ENCODE measurements at places on chromosomes 12 and 14. TPM values are rescaled to one million over a fixed set of nuclear protein-coding genes. Genes with fewer than 3 reads are reported as not detected.

The EML5 gene
- 0.18 TPM for total RNA-seq

The NFKBIA gene
- 21.3 TPM for total RNA-seq

The TRIM9 gene
- 0.09 TPM for total RNA-seq

The LRRC43 gene
- not detected for total RNA-seq

The SMIM41 gene
- total RNA-seq, result not detected

The GLS2 gene
- not detected for total RNA-seq

The CLEC1B gene
- not detected for total RNA-seq

- peak; percentile 51 for DNase-seq
- no peaks in the 10 kb centered on the region for H3K36me3 ChIP-seq
- peaks cover 14% of the 10 kb centered on the region for H3K4me1 ChIP-seq
- H3K4me3 ChIP-seq, result no peak within 1 kb of the TSS
These were observed at the start of gene SDS for GRCh38 chr12:113403435-113404415. Gene SDS (minus strand): TSS chr12:113403887. CDS start chr12:113399708, 4,179 bp downstream.

DNA sequence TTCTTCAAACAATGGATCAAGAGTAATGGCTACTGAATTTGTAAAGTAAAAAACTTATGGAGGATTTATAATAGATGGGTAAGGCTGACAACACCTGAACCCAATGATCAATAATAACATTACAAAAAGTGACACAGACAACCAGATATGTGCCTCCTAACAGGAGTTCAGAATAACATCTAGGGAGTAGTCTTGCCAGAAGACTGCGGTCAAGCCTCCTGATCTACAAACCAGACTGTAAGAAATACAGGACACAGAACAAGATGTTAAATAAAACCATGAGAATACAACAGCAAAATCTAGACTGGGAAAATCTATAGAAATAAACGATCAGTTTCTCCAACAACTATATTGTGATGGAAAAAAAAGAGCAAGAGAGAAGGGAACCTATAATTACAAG is 262.6 kb upstream of the TMTC1 start:
- H3K36me3 ChIP-seq, result no peaks in the 10 kb centered on the region
- H3K27ac ChIP-seq, result no peak overlapping the region
- no peaks in the 10 kb centered on the region for H3K27me3 ChIP-seq
- DNase-seq, result no peak
- no peak overlapping the region for H3K4me3 ChIP-seq

DNA sequence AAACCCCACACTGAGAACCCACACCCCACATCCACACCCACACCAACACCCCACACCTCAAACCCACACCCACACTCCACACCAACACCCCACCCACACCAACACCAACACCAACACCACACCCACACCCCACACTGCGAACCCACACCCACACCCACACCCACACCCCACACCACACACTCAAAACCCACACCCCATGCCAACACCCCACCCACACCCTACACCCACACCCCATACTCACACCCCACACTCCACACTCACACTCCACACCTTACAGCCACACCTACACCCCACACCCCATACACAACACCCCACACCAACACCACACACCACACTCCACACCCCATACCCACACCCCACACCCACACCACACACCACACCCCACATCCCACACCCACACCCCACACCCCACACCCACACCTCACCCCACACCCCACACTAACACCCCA is 38.0 kb downstream of the TMEM120B start:
- no peaks in the 10 kb centered on the region for H3K27me3 ChIP-seq
- H3K4me3 ChIP-seq, result no peak overlapping the region
- DNase-seq, result no peak
- peaks cover 14% of the 10 kb centered on the region for H3K4me1 ChIP-seq

- H3K36me3 ChIP-seq, result no peaks in the 10 kb centered on the region
- H3K27ac ChIP-seq, result no peak overlapping the region
- H3K4me1 ChIP-seq, result peaks cover 46% of the 10 kb centered on the region
- H3K4me3 ChIP-seq, result no peak overlapping the region
- H3K27me3 ChIP-seq, result no peaks in the 10 kb centered on the region
These were observed 19.7 kb upstream of the LRTM2 start for GRCh38 chr12:1800401-1801302.

GRCh38 chr12:43154498-43155045 is 397.4 kb downstream of the ADAMTS20 start:
- no peak overlapping the region for H3K4me3 ChIP-seq
- DNase-seq, result no peak
- H3K27me3 ChIP-seq, result no peaks in the 10 kb centered on the region
- no peaks in the 10 kb centered on the region for H3K36me3 ChIP-seq
- H3K4me1 ChIP-seq, result no peaks in the 10 kb centered on the region

DNA sequence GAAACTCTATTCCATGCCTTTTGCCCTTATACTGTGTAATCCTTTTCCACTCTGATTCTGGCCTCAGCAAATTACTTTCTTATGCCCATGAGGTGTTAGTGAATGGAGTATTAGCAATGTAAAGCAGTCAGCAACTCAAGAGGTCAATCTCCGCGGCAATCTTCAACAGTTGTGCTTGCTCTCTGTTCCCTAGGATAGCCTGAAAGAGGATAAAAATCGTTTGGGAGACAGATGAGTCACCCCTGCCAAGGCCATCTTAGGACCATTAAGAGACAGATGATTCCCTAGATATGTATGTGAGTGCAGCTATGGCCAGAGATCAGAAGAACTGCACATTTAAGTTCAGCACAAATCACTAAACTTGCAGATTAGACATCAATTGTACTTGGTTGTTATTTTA is 1145.8 kb downstream of the GALC start:
- no peaks in the 10 kb centered on the region for H3K27me3 ChIP-seq
- H3K27ac ChIP-seq, result no peak overlapping the region
- H3K4me3 ChIP-seq, result no peak overlapping the region
- no peaks in the 10 kb centered on the region for H3K4me1 ChIP-seq
- no peak for DNase-seq
- no peaks in the 10 kb centered on the region for H3K36me3 ChIP-seq

- H3K4me1 ChIP-seq, result no peaks in the 10 kb centered on the region
- H3K4me3 ChIP-seq, result no peak overlapping the region
- H3K27me3 ChIP-seq, result no peaks in the 10 kb centered on the region
- no peak for DNase-seq
- H3K27ac ChIP-seq, result no peak overlapping the region
These were observed 151.3 kb downstream of the DHRS2 start for GRCh38 chr14:23787436-23787835.

- DNase-seq, result no peak
- peak overlapping the region; percentile 77 for H3K4me3 ChIP-seq
- peaks cover 5% of the 10 kb centered on the region for H3K4me1 ChIP-seq
- H3K36me3 ChIP-seq, result no peaks in the 10 kb centered on the region
- H3K27me3 ChIP-seq, result no peaks in the 10 kb centered on the region
These were observed 1.9 kb downstream of the ETV6 start for GRCh38 chr12:11651381-11651780.

GRCh38 chr12:14756334-14757143 is 46.7 kb downstream of the WBP11 start:
- DNase-seq, result peak; percentile 5
- no peak overlapping the region for H3K27ac ChIP-seq
- H3K4me3 ChIP-seq, result no peak overlapping the region
- H3K36me3 ChIP-seq, result no peaks in the 10 kb centered on the region

GRCh38 chr12:26848156-26848825 is 15.3 kb upstream of the ITPR2 start:
- H3K4me3 ChIP-seq, result no peak overlapping the region
- no peaks in the 10 kb centered on the region for H3K4me1 ChIP-seq
- H3K27ac ChIP-seq, result no peak overlapping the region
- H3K27me3 ChIP-seq, result no peaks in the 10 kb centered on the region
- H3K36me3 ChIP-seq, result no peaks in the 10 kb centered on the region
- DNase-seq, result no peak

DNA sequence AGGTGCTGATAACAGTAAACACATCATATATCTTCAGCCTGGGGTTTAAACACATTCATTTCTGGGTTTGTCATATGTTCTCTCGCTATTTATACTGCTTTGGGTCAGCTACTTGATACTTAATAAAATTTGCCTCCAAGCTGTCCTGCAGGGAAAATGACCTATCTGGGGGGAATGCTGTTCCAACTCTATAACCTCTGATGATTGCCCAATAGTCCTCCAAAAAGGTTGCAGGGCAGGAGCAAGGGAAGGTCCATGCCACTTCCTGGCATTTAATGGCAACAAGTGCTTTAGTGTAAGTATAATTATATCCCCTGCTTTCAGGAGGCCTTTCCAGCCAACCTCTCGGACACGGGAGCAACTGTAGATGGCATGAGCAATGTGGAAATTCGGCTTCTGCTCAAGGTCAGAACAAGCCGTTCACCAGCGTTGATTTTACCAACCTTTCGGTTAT is 198.0 kb upstream of the EEA1 start:
- no peak overlapping the region for H3K4me3 ChIP-seq
- no peak overlapping the region for H3K27ac ChIP-seq
- DNase-seq, result no peak
- no peaks in the 10 kb centered on the region for H3K36me3 ChIP-seq
- H3K4me1 ChIP-seq, result no peaks in the 10 kb centered on the region
- no peaks in the 10 kb centered on the region for H3K27me3 ChIP-seq

DNA sequence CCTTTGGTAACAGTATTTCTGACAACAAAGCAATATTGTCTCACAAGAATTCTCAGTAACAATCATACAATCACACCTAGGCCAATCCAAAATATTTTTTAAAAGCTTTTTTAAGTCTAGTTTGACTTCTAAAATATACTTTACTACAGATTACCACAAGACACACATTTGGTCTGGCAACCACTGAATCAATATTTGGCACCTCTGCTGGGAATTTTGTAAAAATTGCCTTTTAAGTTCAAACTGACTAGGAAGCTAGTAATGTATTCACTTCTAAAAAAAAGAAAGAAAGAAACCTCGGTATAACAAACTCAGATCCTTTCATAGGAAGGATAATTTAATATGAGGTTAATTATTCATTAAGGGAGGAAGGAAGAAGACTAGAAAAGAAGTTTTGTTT is 18.2 kb upstream of the ETV6 start:
- H3K27me3 ChIP-seq, result no peaks in the 10 kb centered on the region
- no peak for DNase-seq
- no peak overlapping the region for H3K4me3 ChIP-seq
- no peaks in the 10 kb centered on the region for H3K36me3 ChIP-seq

- no peaks in the 10 kb centered on the region for H3K27me3 ChIP-seq
- no peaks in the 10 kb centered on the region for H3K36me3 ChIP-seq
- peaks cover 12% of the 10 kb centered on the region for H3K4me1 ChIP-seq
- DNase-seq, result no peak
- no peak overlapping the region for H3K27ac ChIP-seq
These were observed 9.4 kb upstream of the GPR132 start for GRCh38 chr14:105074601-105075053.

DNA sequence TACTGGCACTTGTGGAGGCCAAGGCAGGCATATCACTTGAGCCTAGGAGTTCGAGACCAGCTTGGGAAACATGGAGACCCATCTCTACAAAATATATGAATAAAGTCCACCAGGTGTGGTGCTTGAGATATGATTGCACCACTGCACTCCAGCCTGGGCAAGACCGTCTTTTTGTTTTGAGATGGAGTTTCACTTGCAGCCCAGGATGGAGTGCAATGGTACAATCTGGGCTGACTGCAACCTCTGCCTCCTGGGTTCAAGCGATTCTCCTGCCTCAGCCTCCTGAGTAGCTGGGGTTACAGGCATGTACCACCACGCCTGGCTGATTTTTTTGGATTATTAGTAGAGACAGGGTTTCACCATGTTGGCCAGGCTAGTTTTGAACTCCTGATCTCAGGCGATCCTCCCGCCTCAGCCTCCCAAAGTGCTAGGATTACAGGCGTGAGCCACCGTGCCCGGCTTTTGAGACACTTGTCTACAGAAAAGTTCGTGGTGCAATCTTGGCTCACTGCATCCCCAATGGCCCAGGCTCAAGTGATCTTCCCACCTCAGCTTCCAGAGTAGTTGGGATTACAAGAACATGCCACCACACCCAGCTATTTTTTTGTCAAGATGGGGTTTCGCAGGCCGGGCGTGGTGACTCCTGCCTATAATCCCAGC is 16.3 kb upstream of the ATP5F1B start:
- H3K4me1 ChIP-seq, result no peaks in the 10 kb centered on the region
- no peaks in the 10 kb centered on the region for H3K27me3 ChIP-seq
- no peak overlapping the region for H3K27ac ChIP-seq
- H3K36me3 ChIP-seq, result peaks cover 44% of the 10 kb centered on the region
- H3K4me3 ChIP-seq, result no peak overlapping the region

All from K562 (cell line).